Trophoblast cell (in vitro differentiated cells and primary cell): ENCODE measurements at places on chromosomes 5 and 9.

- DNase-seq: no peak
- no peak overlapping the region for H3K27ac ChIP-seq
- no peaks in the 10 kb centered on the region for H3K27me3 ChIP-seq
- no peak overlapping the region for H3K4me3 ChIP-seq
- no peaks in the 10 kb centered on the region for H3K36me3 ChIP-seq
Observed at GRCh38 chr5:155915601-155916000, 411.4 kb upstream of the SGCD start.

DNA sequence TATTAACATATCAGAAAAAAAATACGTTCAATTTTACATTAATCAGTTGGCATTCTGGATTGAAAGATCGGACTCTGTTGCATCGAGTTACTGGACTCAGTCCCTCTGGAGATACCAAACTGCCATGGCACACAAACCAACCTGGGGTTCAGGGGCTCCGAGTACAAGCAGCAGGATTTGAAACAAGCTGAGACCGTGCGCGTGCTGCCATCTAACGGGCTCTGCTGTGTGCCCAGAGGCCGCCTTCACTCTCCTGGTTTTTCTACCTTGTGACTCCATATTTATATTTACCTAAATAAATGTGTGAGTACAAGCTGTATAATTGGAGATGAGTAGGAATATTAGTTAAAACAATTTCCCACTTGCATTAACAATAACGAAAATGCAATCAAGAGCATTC lies 48.2 kb downstream of the ANXA1 start:
- H3K4me3 ChIP-seq: no peak overlapping the region
- H3K27me3 ChIP-seq: no peaks in the 10 kb centered on the region
- H3K4me1 ChIP-seq: no peaks in the 10 kb centered on the region
- DNase-seq: no peak

DNA sequence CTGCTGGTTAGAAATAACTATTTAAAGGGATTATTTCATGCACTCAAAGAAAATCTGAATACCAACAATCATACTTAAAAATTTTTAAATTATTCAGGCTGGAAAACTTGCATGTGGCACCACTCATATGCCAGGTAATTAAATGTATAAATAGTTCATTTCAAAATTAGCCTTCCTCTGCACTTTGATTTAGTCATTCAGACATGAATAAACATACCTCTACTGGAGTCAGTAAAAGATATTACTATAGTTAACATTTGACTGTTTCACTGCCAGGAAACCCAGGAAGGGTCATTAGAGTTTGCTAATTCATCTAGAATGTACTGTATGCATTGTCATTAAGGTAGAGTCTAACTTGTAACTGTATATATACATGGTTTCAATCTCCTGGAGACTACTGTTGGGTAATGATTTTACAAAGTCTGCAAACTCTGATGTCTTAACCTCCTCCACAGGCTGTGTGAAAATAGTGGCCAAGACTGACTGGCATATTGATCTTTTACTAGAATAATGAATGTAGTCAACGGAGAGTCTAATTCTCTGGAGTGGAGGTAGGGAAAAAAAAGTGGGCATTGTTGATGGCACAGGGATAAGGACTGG lies 43.7 kb downstream of the TEX10 start:
- no peaks in the 10 kb centered on the region for H3K27me3 ChIP-seq
- no peak overlapping the region for H3K27ac ChIP-seq
- H3K36me3 ChIP-seq: peaks cover 9% of the 10 kb centered on the region
- H3K4me1 ChIP-seq: no peaks in the 10 kb centered on the region

GRCh38 chr5:72268753-72269410 lies 51.2 kb downstream of the MRPS27 start:
- no peak overlapping the region for H3K27ac ChIP-seq
- H3K4me3 ChIP-seq: no peak overlapping the region
- DNase-seq: peak; percentile 98
- no peaks in the 10 kb centered on the region for H3K27me3 ChIP-seq

DNA sequence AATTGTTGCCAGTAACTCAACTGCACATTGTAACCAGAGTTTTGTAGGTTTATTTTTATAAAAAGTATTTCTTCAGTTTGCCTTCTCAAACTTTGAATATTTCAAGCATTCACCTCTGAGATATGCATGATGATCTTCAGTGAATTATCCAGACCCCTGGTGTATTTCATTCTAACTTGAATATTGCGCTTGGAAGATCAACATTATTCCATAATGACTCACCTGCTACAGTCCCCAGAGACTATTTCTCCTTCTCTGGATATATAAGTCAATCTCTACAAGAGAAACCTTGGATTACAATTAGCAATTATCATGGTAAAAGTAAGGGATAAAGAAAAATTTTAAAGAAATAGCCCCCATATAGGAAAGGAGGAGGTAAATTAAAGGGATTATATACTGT lies 1041.0 kb downstream of the TLE1 start:
- H3K36me3 ChIP-seq: no peaks in the 10 kb centered on the region
- H3K27ac ChIP-seq: no peak overlapping the region
- H3K4me1 ChIP-seq: no peaks in the 10 kb centered on the region
- no peaks in the 10 kb centered on the region for H3K27me3 ChIP-seq

GRCh38 chr9:4594994-4595393 lies 67.1 kb upstream of the PLPP6 start:
- DNase-seq: no peak
- H3K4me1 ChIP-seq: peaks cover 2% of the 10 kb centered on the region
- no peaks in the 10 kb centered on the region for H3K36me3 ChIP-seq

GRCh38 chr9:75601280-75601679 lies 289.2 kb upstream of the PCSK5 start:
- no peaks in the 10 kb centered on the region for H3K27me3 ChIP-seq
- no peaks in the 10 kb centered on the region for H3K36me3 ChIP-seq
- no peak overlapping the region for H3K4me3 ChIP-seq
- DNase-seq: no peak

DNA sequence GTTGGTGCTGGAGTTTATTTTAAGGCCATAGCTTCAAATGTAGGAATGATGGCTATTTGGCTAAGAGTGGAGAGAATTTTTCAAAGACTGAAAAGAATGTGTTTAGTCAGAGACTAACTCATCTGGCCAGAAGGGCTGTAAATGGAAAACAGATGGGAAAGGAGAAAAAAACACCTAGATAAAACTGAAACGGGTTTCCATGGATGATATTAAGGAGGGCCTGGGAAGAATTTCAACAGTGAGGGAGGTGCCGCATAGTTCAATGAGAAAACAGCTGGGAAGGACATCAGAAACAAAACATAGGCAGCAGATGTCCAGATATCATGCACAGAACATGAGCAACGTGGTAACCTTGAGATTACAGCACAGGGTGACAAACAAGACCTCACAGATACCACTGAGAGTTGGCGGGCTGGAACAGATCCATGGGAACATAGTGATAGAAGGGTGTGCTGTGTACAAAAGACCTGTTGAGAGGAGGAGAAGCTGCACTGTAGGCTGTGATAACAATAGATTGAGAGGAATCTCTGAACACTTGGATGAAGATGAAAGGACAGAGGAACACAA lies 31.2 kb upstream of the RAD23B start:
- peaks cover 17% of the 10 kb centered on the region for H3K4me1 ChIP-seq
- no peaks in the 10 kb centered on the region for H3K27me3 ChIP-seq
- peak; percentile 54 for DNase-seq
- no peaks in the 10 kb centered on the region for H3K36me3 ChIP-seq

GRCh38 chr5:179800696-179801201 lies 5.9 kb downstream of the MGAT4B start:
- H3K4me1 ChIP-seq: peaks cover 19% of the 10 kb centered on the region
- peaks cover 63% of the 10 kb centered on the region for H3K36me3 ChIP-seq
- no peak for DNase-seq
- H3K27me3 ChIP-seq: no peaks in the 10 kb centered on the region
- no peak overlapping the region for H3K27ac ChIP-seq
